GM10248 (cell line): ENCODE measurements at places on chromosomes 16 and 17.
A peak's percentile ranks its signal among the peaks of the same experiment; 100 is the strongest.

DNA sequence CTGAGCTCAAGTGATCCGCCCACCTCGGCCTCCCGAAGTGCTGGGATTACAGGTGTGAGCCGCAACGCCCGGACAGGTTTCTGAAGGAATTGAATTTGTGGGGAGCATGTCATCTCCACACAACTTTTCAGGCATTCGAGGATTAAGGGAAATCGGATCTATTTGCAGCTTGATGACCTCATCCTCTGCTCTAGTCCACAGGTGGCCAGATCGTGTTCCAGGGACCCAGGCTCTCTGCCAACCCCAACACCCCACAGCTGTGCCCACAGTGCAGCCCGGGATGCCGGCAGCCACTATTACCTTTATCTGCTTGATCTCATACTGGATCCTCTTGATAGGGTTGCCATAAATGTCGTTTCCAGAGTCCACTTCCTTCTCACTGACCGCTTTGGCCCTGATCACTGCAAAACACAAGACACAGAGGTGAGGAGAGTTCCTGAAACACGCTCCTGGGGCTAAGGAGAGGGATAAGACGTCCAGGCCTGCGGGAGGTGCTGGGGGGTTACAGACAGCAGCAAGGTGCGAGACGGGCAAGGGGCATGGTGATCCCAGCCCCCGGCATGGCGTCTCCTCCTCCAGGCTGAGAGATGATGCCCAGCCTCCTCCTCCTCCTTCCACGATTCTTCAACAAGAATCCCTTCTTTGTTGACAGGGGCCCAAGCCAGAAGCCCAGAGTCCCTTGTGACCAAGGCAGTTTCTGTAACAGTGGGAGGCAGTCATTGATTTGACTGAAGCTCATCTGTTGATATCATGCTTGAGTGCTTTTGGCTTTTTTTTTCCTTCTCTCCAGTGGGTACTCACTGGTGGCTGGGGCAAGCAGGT is 29.3 kb downstream of the CEP295NL start:
- no peak for DNase-seq

- no peak for DNase-seq
Observed at GRCh38 chr17:34781071-34781470, 180.2 kb downstream of the CCT6B start.

DNA sequence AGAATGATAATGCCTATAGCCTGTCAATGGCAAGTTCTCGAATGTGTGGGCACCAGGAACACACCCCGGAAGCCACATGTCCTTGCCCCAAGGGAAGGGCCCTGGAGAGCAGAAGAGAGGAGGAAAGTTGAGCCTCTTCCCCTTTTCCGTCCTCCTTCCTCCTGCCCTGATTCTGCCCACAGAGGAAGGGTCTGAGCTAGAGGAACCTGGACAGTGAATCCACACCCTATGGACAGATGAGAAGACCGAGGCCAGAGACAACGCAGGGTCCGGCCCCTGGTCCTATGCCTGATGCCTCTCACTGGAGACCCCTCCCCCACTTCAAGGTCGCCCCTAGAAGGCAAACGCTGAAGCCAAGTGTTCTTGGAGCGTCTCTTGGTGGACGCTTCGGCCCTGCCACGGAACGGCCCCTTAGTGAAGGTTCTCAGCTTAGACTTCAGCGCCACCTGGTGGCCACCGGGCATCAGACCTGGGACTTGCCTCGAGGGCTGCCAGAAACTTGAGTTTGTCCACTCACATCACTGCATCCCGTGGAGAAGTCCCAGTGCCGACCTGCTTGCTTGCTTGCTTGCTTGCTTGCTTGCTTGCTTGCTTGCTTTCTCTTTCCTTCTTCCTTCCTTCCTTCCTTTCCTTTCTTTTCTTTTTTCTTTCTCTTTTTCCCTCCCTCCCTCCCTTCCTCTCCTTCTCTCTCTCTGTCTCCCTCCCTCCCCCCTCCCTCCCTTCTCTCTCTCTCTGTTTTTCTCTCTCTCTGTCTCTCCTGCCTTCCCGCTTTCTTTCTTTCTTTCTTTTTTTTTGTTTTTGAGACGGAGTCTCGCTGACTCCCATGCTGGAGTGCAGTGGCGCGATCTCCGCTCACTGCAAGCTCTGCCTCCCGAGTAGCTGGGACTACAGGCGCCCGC is 20.6 kb upstream of the SPNS3 start:
- peak; percentile 89 for DNase-seq

GRCh38 chr17:31808521-31809050 is 50.5 kb downstream of the COPRS start:
- no peak for DNase-seq

- peak; percentile 80 for DNase-seq
Observed at GRCh38 chr17:29140051-29140621, 40.1 kb downstream of the MYO18A start.

DNA sequence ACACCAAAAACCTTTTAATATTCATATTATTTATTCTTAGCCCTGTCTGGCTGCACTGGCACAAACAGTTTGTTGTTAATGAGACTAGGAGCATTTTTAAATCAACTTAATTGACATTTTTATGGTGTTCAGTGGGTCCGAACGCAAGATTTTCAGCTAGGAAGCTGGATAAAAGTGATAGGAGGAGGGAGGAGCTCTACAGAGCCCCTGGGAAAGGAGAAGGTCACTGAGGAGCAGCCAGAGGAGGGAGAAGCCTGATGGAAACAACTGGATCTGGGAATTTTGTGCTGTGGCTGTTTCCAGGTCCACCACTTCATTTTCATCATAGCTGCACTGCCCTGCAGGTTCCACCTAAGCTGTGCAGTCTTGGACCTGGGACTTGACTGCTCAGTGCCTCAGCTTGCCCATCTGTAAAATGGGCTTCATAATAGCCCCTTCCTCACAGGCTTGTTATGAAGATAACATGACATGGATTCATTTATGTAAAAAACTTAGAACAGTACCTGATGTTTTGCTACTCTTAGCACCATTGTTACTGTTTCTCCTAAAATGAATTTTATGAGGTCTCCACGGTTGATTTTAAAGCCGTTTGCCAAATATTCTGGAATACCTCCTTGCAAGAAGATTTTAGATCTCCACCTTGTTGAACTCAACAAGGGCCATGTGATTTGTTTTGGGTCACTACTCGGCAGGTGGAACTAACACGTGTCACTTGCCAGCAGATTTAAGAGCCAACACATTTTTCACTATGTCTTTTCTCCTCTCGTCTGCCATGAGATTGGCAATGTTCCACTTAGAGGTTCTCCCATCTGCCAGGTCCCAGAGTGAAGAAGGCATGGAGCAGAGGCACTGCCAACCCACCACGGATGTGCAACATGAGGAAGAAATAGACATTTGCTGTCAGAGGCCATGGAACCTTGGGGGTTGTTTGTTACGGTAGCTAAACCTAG is 18.7 kb upstream of the GRIN2A start:
- no peak for DNase-seq

DNA sequence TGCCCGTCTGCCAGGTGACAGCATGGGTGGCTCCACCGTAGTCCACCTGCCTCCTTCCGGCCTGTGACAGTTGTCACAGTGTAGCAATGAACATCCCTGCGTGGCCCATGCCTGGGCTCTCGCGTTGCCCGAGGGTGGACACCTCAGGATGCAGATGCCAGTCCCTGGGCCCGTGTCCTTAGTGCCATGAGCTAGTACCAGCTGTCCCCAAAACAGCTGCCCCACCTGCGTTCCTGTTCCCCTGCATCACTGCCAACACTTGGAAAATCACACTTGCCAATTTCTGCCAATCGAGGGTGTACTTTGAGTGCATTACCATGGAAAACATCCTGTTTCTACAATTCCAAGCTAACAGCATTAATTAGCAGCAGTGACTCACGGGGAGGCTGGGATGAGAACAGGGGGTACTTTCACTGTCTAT is 9.0 kb upstream of the C16orf95 start:
- DNase-seq, result no peak

- no peak for DNase-seq
Observed at GRCh38 chr17:80861892-80862291, 129.7 kb upstream of the CHMP6 start.

DNA sequence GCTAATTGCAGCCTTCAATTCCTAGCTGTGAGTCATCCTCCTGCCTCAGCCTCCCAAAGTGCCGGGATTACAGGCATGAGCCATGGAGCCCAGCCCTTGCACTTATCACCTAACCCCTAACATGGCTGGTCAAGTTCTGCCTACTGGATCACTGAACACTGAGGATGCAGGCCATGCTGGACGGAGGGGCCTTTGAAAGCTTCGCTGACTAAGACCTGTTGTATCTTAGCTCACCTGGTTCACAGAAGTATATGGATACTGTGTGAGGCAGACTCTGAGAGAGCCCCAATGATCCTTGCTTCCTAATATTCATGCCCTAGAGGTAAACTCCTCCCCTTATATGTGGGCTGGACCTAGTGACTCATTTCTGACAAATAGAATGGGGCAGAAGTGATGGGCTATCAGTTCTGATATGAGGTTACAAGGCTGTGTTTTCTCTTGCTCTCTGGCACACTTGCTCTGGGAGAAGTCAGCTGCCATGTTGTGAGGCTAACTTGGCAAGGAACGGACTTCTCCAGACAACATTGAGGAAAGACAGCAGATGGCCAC is 11.7 kb upstream of the TMIGD1 start:
- DNase-seq, result peak; percentile 20

DNA sequence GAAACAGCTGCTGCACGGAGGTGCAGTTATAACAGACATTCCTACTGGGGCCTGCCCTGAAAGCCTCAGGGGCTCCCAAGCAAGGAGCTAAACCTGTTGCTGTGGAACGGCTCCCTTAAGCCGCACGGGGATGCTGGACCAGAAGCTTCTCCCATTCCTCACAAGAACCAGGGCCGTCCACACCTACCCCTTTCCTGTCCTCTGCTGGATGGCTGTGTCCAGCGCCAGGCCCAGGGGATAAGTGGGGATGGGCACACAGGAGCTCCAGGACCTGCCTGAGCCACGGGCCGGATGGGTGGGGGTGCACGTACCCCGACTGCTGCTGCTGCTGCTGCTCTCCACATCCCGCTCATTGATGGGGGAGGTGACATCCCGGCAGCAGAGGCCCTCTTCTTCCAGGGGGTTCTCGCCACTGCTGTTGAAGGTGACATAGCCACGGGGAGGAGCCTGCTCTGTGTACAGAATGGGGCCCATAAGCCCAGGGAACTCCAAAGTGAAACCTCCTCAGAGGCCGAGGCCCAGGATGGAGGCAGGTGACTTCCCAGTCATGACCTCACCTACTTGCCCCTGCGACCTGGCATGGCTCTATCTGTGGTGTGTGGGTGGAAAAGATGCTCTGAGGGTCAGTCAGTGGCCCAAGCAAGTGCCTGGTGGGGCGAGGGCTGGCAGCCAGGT is 8.6 kb downstream of the NUDT16L1 start:
- no peak for DNase-seq

- DNase-seq, result no peak
Observed at GRCh38 chr16:86227041-86227440, 283.3 kb upstream of the FOXF1 start.

DNA sequence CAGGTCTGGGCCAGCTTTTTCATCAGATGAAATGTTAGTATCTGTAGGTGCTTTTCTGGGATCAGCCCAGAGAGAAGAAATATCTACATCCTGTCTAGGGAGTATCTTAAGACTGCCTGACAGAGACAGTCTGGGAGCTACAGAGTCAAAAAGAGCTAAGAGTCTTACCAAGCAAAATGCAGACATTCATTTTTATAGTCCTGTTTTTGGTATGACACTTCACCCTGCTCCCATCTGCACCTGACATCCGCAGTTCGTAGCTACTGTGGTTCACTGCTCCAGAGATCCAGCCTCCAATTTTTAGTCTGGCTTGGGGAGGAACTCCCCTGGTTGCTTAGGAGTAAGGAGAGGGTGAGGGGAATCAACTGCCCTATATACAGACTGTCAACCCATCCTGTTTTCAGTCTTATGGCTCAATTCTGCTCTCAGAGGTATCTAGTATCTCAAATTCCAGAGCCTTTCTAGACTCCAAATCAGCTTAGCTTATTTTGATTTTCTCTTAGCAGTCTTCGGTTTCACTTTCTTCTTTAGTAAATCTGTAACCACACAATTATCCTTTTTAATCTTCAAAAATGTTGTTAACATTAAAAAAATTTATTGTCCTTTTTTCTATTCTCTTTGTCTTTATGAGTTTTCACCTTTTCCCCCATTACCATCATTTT is 97.8 kb downstream of the TMEM100 start:
- peak; percentile 19 for DNase-seq
